ENCODE measurements at places on chromosomes 4 and X. TPM values are rescaled to one million over a fixed set of nuclear protein-coding genes. Genes with fewer than 3 reads are reported as not detected.

Gene GPAT3
- total RNA-seq = 20.8 TPM

Gene UGT2B7
- total RNA-seq = not detected

Gene HAND2
- 0.58 TPM for total RNA-seq

Gene CYP2U1
- 14.1 TPM for total RNA-seq

Gene ADH4
- not detected for total RNA-seq

Measured in smooth muscle cell of trachea (primary cell).